ENCODE measurements at places on chromosomes 2 and 18.

GRCh38 chr2:37916512-37917082 is 8.5 kb upstream of the RMDN2 start:
- H3K4me1 ChIP-seq: no peaks in the 10 kb centered on the region
- H3K27ac ChIP-seq: no peak overlapping the region
- DNase-seq: no peak
- no peaks in the 10 kb centered on the region for H3K36me3 ChIP-seq

DNA sequence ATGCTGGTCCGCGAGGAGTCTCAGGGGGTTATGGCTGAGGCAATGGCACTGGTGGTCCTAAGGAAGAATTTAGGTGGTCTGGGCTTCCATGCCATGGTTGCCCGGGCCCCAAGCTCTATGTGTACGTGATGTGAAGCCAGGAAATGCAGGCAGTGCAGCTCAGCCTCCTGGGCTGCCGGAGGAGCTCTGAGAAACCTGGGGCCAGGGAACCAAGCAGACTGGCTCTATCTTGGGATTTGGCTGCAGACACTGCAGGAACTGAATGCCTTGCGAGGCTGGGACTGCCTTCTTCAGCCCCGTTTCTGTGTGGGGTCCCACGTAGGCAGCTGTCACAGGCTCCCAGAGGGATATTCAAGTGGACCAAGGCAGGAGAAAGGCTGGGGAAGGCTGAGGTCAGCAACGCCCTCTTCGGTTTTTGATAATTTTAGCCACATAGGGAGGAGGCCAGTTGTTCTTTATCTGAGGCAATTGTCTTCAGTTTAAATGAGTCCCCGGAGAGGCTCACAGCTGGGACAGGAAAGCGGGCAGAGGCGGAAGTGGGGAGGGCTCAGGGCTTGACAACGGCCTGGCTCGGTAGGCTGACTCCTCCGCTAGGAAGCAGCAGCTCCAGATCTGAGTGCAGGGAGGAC is 77.7 kb downstream of the RHOB start:
- no peaks in the 10 kb centered on the region for H3K4me1 ChIP-seq
- peak overlapping the region; percentile 29 for H3K4me3 ChIP-seq
- H3K27ac ChIP-seq: no peak overlapping the region
- no peaks in the 10 kb centered on the region for H3K27me3 ChIP-seq
- no peaks in the 10 kb centered on the region for H3K36me3 ChIP-seq
- DNase-seq: no peak

DNA sequence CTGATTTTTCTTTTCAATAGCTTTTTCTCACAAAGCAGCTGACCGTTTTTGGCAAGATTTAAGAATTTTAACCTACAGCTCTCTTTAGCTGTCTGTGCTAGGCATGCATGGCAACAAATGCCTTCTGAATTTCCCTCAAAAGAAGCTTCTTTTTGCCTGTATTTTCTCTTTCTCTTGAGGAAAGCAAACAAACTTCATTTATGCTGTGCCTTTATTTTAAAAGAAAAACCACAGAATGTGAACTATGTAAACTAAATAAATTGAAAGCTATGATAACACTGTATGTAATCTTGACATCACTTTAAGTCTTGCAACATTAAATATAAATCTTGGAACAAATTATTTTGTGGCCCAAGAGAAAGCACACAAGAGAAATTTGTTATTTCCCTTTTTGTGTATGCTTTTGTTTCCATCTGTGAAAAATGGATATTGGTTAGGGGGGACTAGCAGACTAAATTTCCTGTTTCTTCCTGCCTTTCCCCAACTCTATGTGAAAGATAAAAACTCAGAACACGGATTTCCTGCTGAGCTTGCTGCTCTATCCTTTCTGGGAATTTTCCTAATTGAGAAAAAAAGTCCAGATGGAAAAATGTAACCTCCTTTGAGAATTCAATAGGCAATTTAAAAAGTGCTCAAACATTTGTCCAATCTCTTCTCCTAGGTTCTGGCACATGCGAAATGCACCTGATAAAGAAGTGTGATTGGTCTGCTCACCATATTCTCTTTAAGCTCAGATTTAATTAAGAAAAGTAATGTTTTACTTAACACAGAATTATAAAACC is 20.9 kb upstream of the TFPI start:
- no peaks in the 10 kb centered on the region for H3K27me3 ChIP-seq
- no peaks in the 10 kb centered on the region for H3K36me3 ChIP-seq
- no peaks in the 10 kb centered on the region for H3K4me1 ChIP-seq
- H3K4me3 ChIP-seq: no peak overlapping the region
- no peak overlapping the region for H3K27ac ChIP-seq
- DNase-seq: no peak

- peaks cover under 1% of the 10 kb centered on the region for H3K4me1 ChIP-seq
- no peak overlapping the region for H3K4me3 ChIP-seq
- no peaks in the 10 kb centered on the region for H3K36me3 ChIP-seq
- DNase-seq: no peak
- peaks cover 15% of the 10 kb centered on the region for H3K27me3 ChIP-seq
Measured at GRCh38 chr2:180012523-180012922, 5.4 kb upstream of the CWC22 start.

- H3K27ac ChIP-seq: no peak overlapping the region
- H3K27me3 ChIP-seq: no peaks in the 10 kb centered on the region
- no peaks in the 10 kb centered on the region for H3K36me3 ChIP-seq
- DNase-seq: no peak
- no peak overlapping the region for H3K4me3 ChIP-seq
- no peaks in the 10 kb centered on the region for H3K4me1 ChIP-seq
Measured at GRCh38 chr2:204449977-204450376, 95.3 kb upstream of the PARD3B start.

- H3K4me1 ChIP-seq: no peaks in the 10 kb centered on the region
- no peak overlapping the region for H3K27ac ChIP-seq
- no peaks in the 10 kb centered on the region for H3K36me3 ChIP-seq
- peaks cover 2% of the 10 kb centered on the region for H3K27me3 ChIP-seq
- DNase-seq: no peak
- H3K4me3 ChIP-seq: no peak overlapping the region
Measured at GRCh38 chr18:54052732-54053429, 171.6 kb downstream of the MBD2 start.
